H1 (cell line): ENCODE measurements at places on chromosomes 1 and 21. TPM values are rescaled to one million over a fixed set of nuclear protein-coding genes. Genes with fewer than 3 reads are reported as not detected.

Gene PEX19
- polyA plus RNA-seq, result 36.4 and 50.4 TPM in 2 replicates

DNA sequence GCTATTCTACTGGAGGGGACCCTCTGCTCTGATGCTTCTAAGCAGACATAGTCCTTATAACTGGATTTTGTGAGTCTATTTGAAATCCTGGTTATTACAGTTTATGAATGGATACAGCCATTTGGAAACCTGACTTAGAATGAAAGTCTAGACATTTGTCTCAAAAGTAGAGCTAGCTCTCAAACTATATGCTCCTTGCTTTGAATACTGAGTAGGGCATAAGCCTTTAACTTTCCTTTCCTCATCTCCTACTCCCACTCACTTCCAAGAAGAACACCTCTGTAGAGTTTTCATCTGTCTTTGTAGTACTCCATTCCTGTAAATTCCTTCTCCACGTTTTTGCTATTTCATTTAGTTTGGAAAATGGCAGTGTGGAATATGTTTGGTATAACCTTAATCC, 9.0 kb upstream of the ARID1A start:
- H3K4me3 ChIP-seq, result no peak overlapping the region
- H3K36me3 ChIP-seq, result no peaks in the 10 kb centered on the region
- no peak overlapping the region for H3K27ac ChIP-seq

DNA sequence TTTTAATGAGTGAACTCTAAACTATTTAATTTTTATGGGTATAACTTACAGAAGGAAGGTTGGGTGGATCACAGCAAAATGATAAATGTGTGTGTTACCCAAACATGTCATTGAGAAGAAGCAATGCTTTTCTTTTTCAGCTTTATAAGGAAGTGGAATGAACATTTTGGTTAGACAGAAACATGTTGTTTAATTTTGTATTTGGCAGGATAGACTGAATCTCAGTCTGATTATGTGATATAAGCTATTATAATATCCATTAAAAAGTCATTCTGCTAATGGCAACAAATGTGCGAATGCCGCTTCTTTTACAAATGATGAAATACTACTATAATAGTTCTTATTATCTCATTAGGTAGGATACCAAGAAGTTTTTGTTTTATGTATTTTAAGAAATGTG, 281.9 kb upstream of the ZRANB2 start:
- H3K4me3 ChIP-seq, result no peak overlapping the region
- no peak overlapping the region for H3K27ac ChIP-seq
- no peaks in the 10 kb centered on the region for H3K4me1 ChIP-seq
- DNase-seq, result no peak
- H3K27me3 ChIP-seq, result no peaks in the 10 kb centered on the region

Gene ANGPTL7
- not detected in 2 replicates for polyA plus RNA-seq

Gene KCNC4
- 8.1 and 10.6 TPM in 2 replicates for polyA plus RNA-seq

- no peak for DNase-seq
- no peaks in the 10 kb centered on the region for H3K27me3 ChIP-seq
- H3K4me3 ChIP-seq, result no peak overlapping the region
- H3K4me1 ChIP-seq, result peaks cover 26% of the 10 kb centered on the region
Observed at GRCh38 chr1:17561561-17561985, 22.1 kb downstream of the ARHGEF10L start.

Gene IGSF5
- 4.0 and 5.4 TPM in 2 replicates for polyA plus RNA-seq
